Fibroblast of skin of back (primary cell): ENCODE measurements at places on chromosomes 4 and X.

GRCh38 chr4:30825008-30825770 lies 105.0 kb downstream of the PCDH7 start:
- peak; percentile 50 for DNase-seq

- DNase-seq, result no peak
Observed at GRCh38 chrX:21766101-21766500, 8.2 kb upstream of the SMPX start.

- peak; percentile 30 for DNase-seq
Observed at GRCh38 chr4:181971411-181971810, 271.8 kb upstream of the TENM3 start.

- DNase-seq, result no peak
Observed at GRCh38 chrX:117972711-117973109, 143.9 kb downstream of the KLHL13 start.

- no peak for DNase-seq
Observed at GRCh38 chr4:189033801-189034347, 894.6 kb downstream of the TRIML1 start.

DNA sequence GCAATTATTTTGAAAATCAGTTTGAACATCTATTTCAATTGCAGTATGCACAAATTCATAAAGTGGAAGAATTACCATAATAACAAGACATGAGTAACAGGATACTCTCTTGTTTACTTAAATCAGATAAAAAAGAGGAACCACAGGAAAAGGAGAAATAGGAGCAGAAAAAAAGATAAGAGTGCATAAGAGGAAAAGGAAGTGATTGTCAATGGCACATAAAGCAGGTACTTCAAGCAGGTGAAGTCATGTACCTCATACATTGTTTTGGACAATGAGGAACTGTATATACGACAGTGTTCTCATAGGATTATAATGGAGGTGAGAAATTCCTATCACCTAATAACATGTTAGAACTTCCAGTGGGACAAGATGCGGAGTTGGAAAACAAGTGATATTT lies 334.5 kb upstream of the PCDH7 start:
- no peak for DNase-seq

DNA sequence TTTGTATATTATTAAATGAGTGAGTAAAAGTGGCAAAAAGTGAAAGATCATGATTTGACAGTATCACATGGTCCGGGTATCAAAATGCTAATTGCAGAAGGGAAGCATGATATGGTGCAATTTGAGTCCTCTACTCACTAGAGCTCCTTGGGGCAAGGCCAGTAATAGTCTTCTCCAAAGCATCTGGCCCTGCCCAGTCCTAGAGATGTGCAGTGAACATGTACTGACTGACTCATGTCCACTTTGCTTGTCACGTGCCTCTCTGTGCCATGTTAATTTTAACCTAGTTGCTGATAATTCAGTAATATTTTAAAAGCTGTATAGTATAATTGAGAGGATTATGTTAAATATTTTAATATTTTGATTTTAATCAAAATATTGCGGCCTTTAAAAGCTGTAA lies 54.6 kb upstream of the TENM3 start:
- peak; percentile 16 for DNase-seq

- no peak for DNase-seq
Observed at GRCh38 chr4:8297691-8298485, 28.3 kb downstream of the HTRA3 start.

- DNase-seq, result no peak
Observed at GRCh38 chr4:147786031-147786430, 54.1 kb downstream of the ARHGAP10 start.

- DNase-seq, result peak; percentile 37
Observed at GRCh38 chr4:173917255-173917960, 366.1 kb downstream of the FBXO8 start.

DNA sequence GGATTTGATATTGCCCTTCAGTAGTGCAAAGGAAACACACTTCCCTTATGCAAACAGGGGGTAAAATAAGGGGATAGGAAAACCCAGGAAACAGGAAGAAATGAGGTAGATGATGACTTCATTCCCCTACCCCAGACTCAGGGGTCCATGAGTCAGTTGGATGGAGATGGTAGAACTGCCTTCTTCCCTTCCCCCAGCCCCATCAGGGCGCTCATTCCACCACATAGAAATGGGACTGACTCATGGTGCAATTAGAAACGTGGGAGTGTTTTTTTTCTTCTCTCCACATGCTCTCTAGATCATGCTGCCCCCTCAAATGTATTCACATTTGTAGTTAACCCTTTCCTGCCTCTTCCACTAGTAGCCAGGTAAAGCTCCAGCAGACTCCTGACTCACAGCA lies 23.1 kb upstream of the ARMCX2 start:
- peak; percentile 77 for DNase-seq

- peak; percentile 18 for DNase-seq
Observed at GRCh38 chr4:55635741-55636655, at the start of gene NMU. TSS of gene NMU (minus strand) at chr4:55636298. CDS start at chr4:55636192, 106 bp downstream.

DNA sequence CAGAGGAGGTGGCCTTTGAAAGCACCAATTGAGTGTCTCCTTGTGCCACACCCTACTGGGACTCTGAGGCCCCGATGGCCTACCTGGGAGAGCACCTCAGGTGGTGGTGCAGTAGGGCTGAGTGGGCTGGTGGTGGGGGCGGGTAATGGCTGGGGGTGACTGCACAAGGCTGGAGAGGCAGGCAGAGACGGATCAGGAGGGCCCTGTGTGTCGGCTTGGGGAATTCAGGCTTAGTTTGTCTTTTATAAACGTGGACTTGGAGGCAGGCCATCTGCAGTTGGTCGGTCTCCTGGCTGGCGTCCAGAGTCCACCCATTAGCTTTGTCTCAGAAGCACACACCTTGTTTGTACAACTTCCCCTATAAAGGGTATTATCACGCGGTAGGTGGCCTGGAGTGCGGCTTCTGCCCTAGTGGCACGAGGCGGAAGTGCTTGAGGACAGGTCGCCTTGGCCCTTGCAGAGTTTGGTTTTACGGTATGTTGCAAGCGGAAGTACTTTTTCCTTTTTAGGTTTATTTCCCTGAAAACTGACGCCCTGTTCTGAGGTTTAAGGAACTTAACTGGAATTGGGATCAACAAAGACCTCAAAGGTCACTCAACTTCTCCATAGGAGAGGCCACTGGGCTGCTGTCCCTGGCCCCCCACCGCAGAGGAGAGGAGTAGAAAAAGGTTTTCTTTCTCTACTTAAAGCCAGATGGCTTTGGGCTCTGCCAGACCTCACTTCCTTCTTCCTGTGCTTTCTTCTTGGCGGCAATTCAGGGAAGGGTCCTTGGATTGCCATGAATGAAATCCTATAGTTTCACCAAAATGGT lies 8.0 kb downstream of the TBC1D14 start:
- no peak for DNase-seq

DNA sequence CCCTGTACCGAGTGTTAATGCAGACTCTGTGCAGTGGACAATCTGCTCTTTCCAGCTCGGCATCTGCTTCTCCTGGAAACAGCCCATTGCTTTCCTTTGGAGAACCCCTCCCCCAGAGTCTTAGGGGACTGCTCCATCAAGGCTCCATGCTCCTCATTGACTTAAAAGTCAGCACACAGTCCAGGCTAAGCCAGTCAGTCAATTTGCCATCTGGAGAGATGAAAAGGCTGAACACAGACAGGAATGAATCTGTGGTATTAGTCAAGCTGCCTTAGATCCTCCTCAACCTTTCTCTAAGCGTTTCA lies 20.3 kb downstream of the ATP8A1 start:
- no peak for DNase-seq

DNA sequence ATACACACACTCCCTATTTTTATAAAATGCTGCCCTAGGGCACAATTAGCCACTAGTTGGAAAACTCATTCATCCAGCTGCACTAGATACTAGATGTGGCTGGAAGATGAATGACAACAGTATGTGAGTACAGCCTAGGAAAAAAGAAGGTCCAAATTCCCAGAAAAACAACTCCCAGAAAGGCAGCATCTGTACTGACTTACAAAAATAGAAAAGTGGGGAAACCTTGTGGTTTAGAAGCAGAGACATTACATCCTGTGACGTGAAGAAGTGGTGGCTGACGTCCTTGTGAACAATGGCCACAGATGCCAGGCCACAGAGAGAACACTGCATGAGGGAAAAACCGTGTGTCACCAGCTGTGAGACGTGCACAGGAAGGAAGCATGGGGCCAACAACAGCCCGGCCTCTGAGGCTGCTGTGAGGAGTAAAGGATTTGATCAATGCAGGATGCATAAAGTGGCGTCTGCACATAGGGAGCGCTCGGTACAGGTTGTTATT lies 81.2 kb downstream of the SPRY1 start:
- peak; percentile 42 for DNase-seq

DNA sequence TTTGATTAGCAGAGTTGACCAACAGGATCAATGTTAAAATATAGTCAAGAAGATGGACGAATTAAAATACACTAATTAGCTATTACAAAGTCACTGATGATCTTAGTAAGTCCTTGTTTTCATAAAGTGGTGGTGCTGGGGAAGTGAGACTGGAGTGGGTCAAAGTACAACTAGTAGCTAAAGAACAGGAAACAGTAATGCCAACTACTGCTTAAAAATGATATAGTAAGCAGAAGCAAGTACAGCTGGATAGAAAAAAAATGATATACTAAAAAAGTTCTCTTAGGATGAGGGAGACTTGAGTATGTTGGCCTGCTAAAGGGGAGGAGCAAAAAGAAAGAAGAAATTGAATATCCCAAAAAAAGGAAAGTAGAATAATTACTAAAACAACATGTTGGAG lies 580.8 kb upstream of the FTHL17 start:
- DNase-seq, result no peak

GRCh38 chr4:18735740-18736268 lies 714.2 kb upstream of the LCORL start:
- no peak for DNase-seq

GRCh38 chr4:93313197-93313596 lies 515.4 kb upstream of the ATOH1 start:
- peak; percentile 79 for DNase-seq

DNA sequence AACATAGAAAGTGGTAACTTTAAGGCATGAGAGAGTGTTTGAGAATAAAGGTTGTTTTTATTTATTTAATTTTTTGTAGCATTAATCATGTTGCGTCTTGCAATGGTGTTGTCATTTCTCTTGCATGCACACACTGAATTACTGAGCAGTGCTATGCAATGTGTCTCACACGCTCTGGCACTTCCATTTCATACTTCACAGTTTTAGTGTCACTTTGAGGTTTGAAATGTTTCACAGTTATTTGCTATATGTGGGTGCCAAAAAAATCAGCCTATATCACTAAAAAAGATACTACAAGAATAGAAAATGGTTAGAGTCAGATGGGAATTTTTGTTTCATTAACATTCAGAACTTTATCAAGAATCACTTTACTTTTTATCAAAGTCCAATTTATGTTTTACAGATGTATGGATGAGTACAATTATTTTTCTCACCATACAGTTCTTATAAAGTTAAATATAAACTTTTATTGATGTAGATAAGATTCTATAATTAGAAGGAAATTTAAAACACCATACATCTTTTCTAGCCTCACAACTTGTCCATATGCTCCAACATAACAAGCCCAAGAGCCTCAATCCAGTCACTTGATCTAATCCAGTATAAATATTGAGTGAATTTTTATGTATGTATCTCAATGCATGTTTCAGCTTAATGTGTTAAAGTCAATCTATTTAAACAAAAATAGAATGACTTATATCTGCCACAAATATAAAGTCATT lies 114.0 kb downstream of the IQCM start:
- no peak for DNase-seq

DNA sequence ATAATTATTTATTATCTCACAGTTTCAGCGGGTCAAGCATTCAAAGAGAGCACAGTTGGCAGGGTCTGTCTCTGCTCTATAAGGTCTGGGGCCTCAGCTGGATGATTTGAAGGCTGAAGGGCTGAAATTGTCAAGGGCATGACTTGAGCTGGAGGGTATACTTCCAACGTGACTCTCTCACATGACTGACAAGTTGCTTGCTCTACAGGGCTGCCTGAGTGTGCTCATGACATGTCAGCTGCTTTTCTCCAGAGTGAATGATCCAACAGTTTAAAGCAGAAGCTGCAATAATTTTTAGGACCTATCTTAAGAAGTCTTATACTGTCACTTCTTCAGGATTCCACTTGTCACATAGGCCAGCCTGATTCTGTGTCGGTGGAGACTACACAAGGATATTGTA lies 51.2 kb downstream of the TIGD2 start:
- DNase-seq, result no peak

DNA sequence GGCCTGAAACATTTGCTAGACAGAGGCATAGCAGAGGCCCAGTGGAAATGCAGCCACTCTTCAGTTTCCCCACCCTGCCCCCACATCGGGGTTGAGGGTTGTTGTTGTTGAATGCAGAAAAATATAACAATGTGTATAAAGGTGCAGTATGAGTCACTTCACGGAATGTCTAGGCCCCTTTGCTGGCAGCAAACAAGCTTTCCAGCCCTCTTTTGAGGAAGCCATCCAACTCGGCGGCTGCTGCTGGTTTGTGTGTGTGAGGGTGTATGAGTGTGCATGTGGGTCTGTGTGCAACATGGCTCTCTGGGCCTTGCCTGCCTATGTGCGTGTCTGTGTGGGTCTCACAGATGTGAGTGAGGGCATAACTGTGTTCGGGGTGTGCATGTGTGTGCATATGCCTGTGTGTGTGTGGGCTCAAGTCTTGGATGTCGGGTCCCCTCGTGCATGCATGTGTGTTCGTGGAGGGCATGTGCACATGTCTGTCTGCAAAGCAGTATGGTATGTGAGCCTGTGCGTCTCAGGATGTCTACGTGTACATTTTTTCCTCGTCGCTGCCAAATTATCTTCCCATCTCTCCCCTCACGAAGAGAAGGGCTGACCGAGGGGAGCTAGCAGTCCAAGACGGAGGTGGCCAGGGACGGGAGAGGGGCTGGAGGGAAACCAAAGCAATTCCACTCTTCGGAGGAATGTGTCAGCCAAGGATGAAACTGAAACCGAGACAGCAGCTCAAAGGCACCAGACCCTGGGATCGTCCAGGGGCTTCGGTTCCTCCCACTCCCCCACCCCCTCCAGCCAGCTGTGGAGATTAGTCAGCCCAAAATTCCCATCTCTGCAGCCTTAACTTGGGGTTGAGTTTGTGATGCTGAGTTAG lies 8.4 kb upstream of the ELF4 start:
- peak; percentile 49 for DNase-seq

- DNase-seq, result no peak
Observed at GRCh38 chr4:189084671-189085070, 856.0 kb upstream of the FRG1 start.
